ENCODE measurements at places on chromosomes 12 and 14.

DNA sequence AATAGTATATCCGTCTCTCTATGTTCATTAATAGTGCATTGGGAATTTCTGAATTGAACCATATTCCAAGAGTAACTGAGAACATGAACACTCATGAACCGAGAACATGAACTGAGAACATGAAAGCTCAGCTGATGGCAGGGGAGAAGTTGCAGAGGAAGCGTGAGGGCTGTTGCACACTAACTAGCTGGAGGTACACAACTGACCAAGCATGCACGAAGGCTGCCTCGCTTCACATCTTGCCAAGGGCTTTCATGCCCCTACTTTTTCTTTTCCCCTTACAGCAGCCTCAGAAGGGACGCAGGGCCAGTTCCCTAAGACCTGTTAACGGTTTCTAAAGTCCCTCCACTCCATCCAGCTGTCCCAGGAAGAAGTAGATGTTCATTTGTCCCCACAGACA, 4.3 kb downstream of the RNASE1 start:
- DNase-seq, result no peak

GRCh38 chr12:32419520-32419960, 20.2 kb downstream of the FGD4 start:
- DNase-seq, result no peak

GRCh38 chr12:93838193-93838592, 161.0 kb downstream of the CRADD start:
- no peak for DNase-seq

DNA sequence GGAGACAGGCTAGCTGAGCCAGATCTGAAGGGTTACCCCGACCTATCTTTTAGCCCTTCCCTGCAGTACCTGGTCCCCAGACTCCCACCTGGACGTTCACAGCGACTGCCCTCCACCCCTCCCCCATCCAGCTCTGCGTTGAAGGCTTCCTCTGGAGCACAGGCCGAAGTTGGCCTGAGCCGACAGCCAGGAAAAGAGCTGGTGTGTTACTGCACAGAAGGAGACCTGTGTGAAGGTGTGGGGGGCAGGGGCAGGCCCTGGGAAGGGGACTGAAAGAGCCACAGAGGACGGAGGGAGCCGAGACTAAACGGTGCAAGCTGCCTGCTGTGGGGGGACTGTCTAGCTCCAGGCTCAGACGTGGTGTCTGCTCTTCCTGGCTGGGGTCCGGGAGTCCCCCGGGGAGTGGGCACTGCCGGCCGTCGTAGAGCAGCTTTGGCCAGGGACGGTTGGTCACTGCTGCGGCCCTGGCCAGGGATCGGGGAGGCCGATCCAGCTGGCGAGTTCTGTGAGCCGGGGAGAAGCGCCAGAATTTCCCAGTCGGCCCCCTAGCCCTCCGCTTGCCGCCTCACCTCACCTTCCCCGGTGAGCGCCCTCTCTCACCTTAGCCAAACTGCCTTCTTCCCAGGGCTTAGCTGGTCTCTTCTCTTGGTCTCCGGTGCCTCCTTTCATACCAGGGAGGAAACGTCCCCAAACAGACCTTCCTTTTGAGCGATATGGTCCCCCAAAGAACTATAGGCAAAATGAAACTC, 899 bp upstream of the COL2A1 start:
- DNase-seq, result no peak

GRCh38 chr12:31600750-31601149, 9.8 kb upstream of the DENND5B start:
- DNase-seq, result no peak

DNA sequence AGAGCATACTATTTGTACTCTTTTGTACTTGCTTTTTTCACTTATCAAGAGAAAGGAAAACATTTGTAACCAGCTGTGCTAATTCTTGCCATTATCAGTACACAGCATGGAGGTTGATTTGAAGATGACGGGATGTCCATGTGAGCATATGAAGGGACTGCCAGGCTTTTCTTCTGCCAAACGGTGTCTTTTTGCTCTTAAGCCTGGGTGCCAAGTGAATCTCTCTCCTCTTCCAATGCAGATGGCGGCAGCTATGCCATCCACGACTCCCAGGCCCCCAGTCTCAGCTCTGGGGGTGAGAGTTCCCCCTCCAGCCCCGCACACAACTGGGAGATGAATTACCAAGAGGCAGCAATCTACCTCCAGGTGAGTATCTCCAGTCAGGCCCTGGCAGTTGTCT, 38.9 kb downstream of the TPCN1 start:
- DNase-seq, result no peak

Measured in stimulated activated CD8-positive, alpha-beta memory T cell treated with anti-CD3 and anti-CD28 coated beads, Interleukin-4, amount 100 ng/mL, for 24 hours (primary cell).